ENCODE measurements at places on chromosomes 16 and 17. TPM values are rescaled to one million over a fixed set of nuclear protein-coding genes. Genes with fewer than 3 reads are reported as not detected.

TANGO6 gene
- 8.3 TPM for total RNA-seq

HSD3B7 gene
- 14.8 TPM for total RNA-seq

PPL gene
- total RNA-seq = 2.6 TPM

ALOX12B gene
- 2.1 TPM for total RNA-seq

LPO gene
- total RNA-seq = not detected

C17orf113 gene
- total RNA-seq = 0.52 TPM

MT1F gene
- total RNA-seq = 12.9 TPM

DRC3 gene
- 2.7 TPM for total RNA-seq

P3H4 gene
- 39.9 TPM for total RNA-seq

STAT5A gene
- 6.4 TPM for total RNA-seq

NUPR1 gene
- 15.5 TPM for total RNA-seq

MYL11 gene
- not detected for total RNA-seq

DNAI2 gene
- total RNA-seq = not detected

TPSAB1 gene
- not detected for total RNA-seq

SPIRE2 gene
- total RNA-seq = 7.7 TPM

KRT12 gene
- not detected for total RNA-seq

CRHR1 gene
- 0.25 TPM for total RNA-seq

RBFOX1 gene
- total RNA-seq = not detected

SLC52A1 gene
- 1.2 TPM for total RNA-seq

PIRT gene
- total RNA-seq = not detected

COX6A2 gene
- total RNA-seq = not detected

CD300A gene
- total RNA-seq = 0.07 TPM

LYRM9 gene
- total RNA-seq = 0.95 TPM

KRTAP1-1 gene
- total RNA-seq = not detected

TBKBP1 gene
- total RNA-seq = 4.9 TPM

CD300LB gene
- total RNA-seq = 0.12 TPM

MMP28 gene
- 6.0 TPM for total RNA-seq

COPZ2 gene
- 12.8 TPM for total RNA-seq

STH gene
- not detected for total RNA-seq

P2RX1 gene
- 0.03 TPM for total RNA-seq

DLX3 gene
- 0.20 TPM for total RNA-seq

CASKIN1 gene
- 0.67 TPM for total RNA-seq

C16orf74 gene
- 16.5 TPM for total RNA-seq

KRTAP4-5 gene
- total RNA-seq = not detected

CES2 gene
- 31.7 TPM for total RNA-seq

KLHL11 gene
- total RNA-seq = 4.7 TPM

KLHL10 gene
- total RNA-seq = 0.10 TPM

GUCY2D gene
- not detected for total RNA-seq

PTX4 gene
- total RNA-seq = not detected

MRPL38 gene
- 131 TPM for total RNA-seq
